Stimulated activated CD4-positive, alpha-beta T cell treated with anti-CD3 and anti-CD28 coated beads, Interleukin-2, amount 100 ng/mL, for 48 hours (primary cell): ENCODE measurements at places on chromosomes 1 and 21.

DNA sequence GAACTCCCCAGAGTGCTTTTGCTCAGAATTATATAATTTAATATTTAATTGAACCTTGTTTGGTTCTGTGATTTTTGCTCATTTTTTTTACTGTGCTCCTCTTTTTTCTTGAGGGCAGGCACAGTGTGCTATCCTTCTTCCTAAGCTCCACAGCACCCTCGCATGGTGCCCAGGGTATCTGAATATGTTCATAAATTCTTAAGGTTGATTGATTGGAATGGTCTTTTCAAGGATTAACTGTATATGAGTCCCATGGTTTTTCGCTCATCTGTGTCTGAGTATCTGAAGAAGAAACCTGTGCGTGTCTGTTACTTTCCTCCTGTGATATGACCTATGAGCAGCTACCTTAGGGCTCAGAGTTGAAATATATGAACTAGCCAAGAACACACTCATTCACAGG, 393.7 kb downstream of the HLX start:
- no peak for DNase-seq

DNA sequence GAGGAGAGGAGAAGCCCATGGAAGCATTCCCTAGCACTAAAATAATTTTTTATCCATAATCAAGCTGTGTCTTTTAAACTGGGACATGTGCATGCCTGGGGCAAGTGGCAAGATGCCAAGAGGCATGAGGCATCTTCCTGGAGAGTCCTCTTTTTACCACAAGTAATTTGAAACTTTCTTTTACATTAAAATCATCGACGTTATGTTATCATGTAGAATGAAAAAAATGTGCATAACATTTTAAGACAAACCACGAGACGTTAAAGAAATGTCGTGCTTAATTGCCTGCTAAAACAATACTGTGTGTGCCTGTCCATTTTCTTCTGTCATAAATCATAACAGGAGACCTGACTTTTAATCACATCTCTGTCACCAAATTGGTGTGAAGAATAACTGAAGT, 1.5 kb downstream of the STYXL2 start:
- no peak for DNase-seq

GRCh38 chr1:241215203-241215602, 141.8 kb downstream of the RGS7 start:
- DNase-seq = no peak

GRCh38 chr1:207316141-207316540, 5.3 kb upstream of the CD55 start:
- no peak for DNase-seq

DNA sequence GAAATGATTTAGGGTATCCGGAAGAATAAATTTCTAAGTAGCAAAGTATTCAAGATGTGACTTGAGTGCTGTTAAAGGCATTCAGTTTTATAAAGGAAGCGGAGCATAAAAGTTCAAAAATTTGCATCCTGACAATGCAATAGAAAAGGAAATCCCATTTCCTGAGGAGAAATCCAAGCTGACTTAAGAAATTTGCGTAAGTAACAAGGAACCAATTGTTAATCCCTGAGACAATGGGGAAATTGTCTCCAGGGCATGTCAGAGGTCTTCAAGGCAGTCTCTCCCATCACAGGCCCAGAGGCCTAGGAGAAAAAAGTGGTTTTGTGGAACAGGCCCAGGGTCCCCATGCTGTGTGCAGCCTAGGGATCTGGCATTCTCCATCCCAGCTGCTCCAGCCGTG, 416.0 kb downstream of the PRDM2 start:
- DNase-seq = no peak

DNA sequence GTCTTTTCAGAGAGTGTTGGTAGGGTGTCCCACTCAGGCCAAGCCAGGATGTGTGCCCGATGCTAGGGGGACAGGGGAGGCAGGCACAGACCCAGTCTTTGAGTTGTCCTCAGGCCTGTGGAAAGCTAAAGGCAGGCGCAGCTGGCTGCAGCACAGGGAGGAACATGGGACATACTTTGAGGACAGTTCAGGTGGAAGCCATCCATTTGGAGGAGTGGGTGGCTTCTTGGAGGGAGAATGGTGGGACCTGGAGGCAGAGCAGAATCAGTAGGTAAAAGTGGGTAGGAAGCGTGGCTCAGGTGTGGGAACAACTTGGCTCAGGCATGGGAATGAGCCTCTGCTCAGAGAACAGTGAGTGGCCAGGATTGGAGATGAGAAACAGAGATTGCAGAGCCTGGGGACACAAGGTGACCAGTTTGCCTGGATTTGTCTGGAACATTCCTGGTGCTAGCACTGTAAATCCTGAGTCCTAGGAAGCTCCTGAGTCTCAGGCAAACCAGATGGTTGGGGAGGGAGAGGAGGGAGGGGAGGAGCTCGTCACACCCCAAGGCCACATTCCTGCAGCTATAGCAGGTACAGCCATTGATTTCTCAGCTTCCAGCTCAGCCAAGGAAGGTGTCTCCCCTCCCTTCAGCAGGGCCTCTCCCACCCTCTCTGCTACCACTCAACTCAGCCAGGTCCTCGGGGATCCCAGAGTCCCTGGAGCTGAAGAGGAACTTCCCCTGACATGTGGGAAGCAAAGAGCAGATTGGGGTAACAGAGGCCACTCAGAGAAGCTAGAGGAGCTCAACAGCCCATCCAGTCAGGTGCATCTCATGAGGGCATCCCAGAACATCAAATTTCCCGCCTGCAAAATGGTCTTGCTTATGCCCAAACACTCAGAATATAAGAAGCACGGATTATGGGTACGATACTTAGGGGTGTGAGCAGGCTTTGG, 65.2 kb upstream of the TINAGL1 start:
- no peak for DNase-seq

- no peak for DNase-seq
Observed at GRCh38 chr1:167904652-167905130, 9.2 kb downstream of the ADCY10 start.

GRCh38 chr1:205493241-205494085, 11.0 kb upstream of the CDK18 start:
- no peak for DNase-seq
